ENCODE measurements at places on chromosomes 5 and 9.

GRCh38 chr9:132945186-132946130 lies 1.0 kb upstream of the TSC1 start:
- DNase-seq: no peak

GRCh38 chr5:97192580-97193354 lies 9.7 kb upstream of the RIOK2 start:
- DNase-seq: no peak

DNA sequence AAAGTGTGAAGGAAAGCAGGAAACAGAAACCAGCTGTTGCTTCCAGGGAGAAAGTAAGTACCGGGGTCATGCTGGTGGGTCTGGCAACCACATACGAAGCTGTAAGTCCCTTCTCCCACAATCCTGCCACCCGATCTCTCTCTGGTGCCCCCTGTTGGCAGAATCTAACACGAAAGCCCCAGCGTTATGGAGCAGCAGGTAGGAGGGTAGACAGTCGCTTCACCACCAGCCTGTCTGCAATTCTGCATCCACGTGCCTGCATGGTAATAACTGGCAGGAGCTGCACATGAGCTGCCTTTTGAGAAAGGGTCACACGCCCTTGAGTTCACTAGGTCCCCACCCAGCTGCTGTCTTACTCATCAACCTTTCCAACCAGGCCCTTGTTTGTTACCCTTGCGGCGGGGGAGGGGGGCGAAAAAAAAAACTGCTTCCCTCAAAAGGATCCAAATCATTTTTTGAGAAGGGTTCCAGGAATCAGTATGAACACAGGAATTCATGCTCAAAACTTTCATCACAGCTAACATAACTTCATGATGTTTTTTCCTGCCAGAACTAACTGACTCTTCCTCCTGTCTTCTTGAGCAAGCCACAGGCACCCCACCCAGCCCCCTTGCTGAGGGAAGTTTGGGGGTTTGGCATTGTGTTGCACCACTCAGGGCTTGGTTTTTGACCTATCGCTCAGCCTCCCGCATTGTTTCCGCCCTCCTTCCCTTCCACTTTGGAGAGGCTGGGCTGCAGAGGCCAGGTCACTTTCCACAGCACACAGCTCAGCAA lies 19.6 kb upstream of the TMEM252 start:
- peak; percentile 55 for DNase-seq

- DNase-seq: no peak
These were observed 36.3 kb downstream of the FAM163B start for GRCh38 chr9:133572821-133573361.

GRCh38 chr5:180598797-180599589 lies 7.7 kb upstream of the SCGB3A1 start:
- no peak for DNase-seq

- DNase-seq: no peak
These were observed 478.5 kb downstream of the RAB3C start for GRCh38 chr5:59061377-59061776.

DNA sequence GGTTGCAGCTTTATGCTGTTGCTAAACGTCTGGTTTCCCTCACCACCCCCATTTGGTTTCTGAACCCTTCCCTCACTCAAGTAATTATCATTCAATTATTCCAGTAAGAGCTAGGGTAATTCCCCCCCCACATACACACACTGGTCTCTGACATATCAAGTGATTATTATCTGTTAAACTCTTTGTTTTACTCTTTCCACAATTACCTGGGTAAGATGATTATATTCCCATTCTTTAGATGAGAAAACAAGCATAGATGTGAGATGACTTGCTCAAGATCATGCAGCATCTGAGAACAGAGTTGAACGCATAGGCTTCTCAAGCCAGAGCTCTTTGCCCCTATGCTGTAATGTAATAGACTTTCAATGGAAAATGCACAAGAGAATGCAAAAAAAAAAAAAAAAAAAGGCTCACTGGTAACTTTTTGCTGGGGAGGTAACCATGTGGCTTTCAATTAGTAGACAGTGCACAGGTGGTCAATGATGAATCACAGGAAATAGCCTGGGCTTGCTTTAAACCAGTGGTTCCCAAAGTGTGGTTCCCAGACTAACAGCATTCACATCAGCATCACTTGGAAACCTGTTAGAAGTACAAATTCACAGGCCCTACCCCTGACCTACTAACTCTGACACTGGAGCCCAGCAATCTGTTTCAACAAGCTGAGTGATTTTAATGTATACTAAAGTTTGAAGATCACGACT lies 87.6 kb downstream of the PIK3R1 start:
- DNase-seq: no peak
